ENCODE measurements at places on chromosomes 1 and 21.

GRCh38 chr1:2961081-2961480 is 60.2 kb upstream of the ACTRT2 start:
- DNase-seq: no peak

DNA sequence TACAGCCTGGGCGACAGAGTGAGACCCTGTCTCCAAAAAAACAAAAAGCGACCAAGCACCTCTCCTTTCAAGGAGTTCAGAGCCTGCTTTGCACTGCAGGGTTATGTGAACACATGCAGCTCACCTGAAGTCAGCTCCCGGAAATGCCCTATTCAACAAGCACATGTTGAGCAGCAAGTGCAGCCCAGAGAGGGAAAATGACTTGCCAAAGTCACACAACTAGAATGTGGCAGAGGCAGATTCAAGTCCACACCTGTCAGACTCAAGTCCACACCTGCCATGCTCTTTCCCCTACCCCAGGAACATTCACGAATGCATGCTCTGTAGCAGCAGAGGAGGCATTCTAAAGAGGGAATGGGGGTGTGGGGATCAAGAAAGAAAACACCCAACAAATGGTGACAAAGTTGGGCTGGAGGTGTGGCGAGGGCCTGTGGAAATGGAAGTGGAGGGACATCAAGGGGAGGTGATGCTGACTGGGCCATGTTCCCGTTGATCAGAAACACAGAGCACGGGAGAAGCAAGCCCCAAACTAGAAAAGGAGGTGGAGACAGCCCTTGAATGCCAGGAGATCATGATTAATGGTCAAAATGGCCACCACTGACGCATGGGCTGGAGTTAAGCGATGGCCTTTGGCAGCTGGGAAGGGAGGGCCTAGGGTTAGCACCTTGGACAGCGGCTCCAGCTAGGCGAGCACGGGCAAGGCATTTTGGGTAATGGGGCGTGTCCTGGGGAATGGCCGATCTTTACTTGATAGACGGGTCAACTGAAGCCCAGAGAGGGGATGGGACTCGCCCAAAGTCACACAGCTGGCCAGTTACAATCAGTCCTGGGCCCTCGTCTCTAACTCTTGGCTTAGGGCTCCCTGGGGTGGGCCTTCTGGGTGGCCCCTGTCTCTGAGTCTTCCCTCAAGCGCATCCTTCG is 21.5 kb downstream of the RAP1GAP start:
- DNase-seq: no peak

DNA sequence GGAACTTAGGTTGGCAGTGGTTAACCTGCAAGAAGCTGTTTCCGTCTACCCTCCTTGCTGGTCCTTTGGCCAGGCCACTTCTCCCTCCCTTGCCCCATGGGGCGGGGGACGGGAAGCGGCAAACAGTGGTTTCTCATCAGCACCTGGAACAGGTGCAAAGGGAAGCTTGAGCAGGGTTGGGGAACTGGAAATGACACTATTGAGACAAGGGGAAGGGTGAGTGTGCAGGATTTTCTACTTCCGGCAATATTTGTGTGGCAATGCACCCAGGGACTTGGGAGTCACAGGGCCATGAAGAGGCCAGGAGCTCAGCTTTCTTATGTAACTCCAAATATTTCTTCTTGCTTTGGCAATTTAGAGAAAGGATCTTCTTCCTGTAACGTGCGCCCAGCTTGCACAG is 29.0 kb upstream of the SARS1 start:
- DNase-seq: no peak

DNA sequence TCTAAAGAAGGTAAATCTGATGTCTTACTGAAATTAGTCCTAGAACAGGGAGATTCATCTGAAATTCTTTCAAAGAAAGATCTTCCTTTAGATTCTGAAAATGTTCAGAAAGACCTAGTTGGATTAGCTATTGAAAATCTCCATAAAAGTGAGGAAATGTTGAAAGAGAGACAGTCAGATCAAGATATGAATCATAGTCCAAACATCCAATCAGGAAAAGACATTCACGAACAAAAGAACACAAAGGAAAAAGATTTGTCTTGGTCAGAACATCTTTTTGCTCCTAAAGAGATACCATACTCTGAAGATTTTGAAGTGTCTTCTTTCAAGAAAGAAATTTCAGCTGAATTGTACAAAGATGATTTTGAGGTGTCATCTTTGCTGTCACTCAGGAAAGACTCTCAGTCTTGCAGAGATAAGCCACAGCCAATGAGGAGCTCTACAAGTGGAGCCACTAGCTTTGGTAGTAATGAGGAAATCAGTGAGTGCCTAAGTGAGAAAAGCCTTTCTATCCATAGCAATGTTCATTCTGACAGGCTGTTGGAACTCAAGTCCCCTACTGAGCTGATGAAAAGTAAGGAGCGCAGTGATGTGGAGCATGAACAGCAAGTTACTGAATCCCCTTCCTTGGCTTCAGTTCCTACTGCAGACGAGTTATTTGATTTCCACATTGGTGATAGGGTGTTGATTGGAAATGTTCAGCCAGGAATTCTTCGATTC is 61.6 kb upstream of the QSOX1 start:
- no peak for DNase-seq

DNA sequence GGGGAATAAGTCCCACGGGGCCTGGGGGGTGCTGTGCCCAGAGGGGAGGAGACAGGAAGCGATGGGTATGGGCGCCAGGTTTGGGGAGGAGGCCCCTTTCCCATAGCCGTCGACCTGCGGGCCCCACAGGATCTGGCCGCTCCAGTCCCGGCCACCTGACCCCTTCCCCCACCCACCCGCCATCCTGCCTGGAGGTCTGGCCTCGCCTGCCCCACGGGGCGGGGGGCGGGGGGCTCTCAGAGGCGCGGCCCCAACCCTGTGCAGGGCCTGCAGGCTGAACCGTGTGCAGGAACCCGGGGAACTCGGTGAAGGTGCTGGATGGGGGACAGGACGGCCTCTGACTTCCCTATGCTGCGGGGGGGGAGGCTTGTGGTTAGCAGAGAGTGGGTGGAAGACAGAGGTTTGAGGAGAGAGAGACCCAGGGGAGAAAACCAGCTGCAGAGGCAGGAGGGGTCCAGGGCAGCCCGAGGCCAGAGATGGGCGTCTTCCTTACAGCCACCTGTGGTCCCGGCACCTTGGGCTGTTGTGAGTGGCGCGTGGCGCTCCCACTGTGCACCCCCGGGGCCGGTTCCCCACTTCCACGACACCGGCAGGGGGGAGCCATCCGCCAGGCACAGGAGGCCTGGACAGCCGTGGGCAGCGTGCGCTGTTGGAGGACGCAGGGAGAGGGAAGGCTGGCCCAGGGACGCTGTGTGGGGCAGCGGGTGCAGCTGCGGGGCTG is 2.5 kb upstream of the TNFRSF18 start:
- no peak for DNase-seq

GRCh38 chr1:198927129-198927528 is 288.3 kb downstream of the PTPRC start:
- no peak for DNase-seq

- DNase-seq: no peak
Measured at GRCh38 chr1:48688102-48688760, 88.5 kb downstream of the BEND5 start.

DNA sequence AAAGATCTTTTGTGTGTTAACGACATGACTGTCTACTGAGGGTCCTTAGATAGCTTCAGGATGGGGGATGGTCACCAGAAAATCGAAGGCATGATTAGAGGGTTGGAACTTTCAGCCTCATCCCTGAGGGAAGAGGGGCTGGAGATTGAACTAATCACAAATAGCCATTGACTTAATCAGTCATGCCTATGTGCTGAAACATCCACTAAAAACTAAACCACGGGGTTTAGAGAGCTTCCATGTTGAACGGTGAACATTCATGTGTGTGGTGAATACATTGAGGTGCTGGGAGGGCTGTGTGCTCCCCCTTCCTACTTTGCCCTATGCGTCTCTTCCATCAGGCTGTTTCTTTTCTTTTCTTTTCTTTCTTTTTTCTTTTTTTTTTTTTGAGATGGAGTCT is 17.0 kb downstream of the RBP7 start:
- DNase-seq: no peak

DNA sequence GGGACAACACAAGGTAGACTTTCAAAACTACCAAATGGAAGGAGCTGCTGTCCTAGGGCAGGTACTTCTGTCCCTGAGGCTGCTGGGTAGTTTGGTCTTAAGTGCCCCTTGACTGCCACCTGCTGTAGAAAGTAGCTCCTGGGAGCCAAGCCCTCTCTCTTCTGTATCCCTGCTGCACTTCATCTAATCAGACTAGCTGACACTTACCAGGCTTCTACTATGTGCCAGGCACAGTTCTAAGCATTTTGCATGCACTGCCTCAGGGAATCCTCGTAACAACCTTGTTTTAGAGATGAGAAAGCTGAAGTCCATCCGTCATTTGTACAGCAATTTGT is 15.9 kb upstream of the SRSF4 start:
- DNase-seq: no peak

GRCh38 chr21:42161956-42162681 is 56.8 kb upstream of the ABCG1 start:
- no peak for DNase-seq

GRCh38 chr1:75338616-75339483 is 204.7 kb downstream of the LHX8 start:
- DNase-seq: no peak

DNA sequence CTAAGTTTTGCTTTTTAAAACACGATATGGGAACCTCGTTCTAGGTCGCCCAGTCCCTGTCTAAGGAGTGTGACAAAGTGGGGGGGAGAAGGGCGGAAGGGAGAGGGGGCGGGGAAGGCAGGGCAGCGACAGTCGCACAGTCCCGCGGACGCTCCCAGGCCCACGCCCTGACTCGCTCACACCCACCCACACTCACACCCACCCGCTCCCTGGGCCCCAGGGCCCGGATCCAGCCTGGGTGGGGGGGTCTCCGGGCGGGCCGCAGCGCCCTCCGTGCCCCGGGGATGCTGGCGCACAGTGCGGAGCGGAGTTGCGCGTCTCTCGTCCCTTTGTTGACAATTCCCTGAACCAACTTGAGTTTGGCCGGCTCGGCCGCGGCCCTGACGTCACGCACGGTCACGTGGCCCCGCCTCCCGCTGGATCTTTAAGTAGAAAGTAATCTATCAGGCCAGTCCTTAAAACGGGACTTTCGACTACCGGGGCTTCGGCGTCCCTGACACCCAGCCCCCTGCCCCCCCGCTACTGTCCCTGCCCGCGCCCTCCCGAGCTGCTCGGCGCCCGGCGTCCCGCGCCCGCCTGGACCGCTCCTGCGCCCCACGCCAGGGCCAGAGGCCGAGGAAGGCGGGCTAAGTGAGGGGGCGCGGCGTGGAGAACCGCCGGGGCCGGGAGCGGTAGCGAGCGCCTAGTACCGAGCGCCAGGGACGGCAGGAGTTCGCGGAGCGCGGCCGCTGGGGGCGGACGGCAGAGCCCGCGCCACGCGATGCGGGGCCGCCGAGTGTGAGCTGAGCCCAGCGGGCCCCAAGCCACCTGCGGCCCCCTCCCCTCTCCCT is at the start of gene FOXD3:
TSS of gene FOXD3 (plus strand) at position 454 of the 830 bp plus-strand sequence. CDS start 492 bp downstream, outside the sequence.
- no peak for DNase-seq
